ENCODE measurements at places on chromosomes 13 and 19. TPM values are rescaled to one million over a fixed set of nuclear protein-coding genes. Genes with fewer than 3 reads are reported as not detected.

DNA sequence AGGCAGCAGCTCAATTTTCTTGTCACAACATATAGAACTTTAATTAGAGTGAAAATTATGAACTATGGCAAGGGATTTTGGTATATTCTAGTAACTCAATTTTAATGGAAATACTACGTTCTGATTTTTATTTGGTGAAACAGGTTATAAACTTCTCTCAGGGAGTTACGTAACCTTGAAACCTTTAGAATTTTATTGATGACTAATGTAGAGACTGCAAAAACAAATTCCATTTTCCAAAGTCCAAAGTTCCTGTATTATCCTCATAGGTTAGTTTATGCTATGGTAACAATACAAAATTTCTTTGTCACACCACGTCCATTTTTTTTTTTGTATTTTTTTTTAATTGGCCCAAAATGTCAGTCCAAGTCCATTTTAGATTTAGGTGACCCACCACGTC lies 185.7 kb downstream of the KLF5 start:
- H3K27ac ChIP-seq: no peak overlapping the region
- no peaks in the 10 kb centered on the region for H3K27me3 ChIP-seq
- DNase-seq: no peak
- H3K36me3 ChIP-seq: no peaks in the 10 kb centered on the region

DNA sequence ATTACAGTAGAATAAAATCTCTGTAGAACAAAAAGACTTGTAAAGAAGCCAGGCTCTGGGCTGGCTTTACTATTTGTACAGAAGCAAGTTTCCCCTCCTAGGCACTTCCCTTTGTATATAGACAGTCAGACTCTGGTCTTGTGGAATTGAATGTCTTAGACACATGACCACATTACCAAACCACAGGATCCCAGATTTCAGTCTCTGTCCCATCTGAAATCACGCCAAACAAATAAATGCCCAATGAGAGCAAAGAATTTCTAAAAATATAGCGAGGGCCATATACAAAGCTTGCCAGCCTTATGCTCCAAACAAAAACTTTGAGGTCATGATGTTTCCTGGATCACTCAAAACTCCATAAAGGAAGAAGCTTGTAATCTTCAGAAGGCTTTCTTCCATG lies 23.9 kb downstream of the CCDC70 start:
- no peaks in the 10 kb centered on the region for H3K27me3 ChIP-seq
- H3K27ac ChIP-seq: no peak overlapping the region

ZSWIM9 gene
- total RNA-seq: 6.5 TPM

GRCh38 chr19:30378701-30379100 lies 6.5 kb downstream of the ZNF536 start:
- peaks cover 5% of the 10 kb centered on the region for H3K4me1 ChIP-seq
- no peak for DNase-seq
- H3K36me3 ChIP-seq: no peaks in the 10 kb centered on the region
- H3K27ac ChIP-seq: no peak overlapping the region

GRCh38 chr19:29889702-29890101 lies 52.3 kb upstream of the URI1 start:
- H3K27me3 ChIP-seq: no peaks in the 10 kb centered on the region
- no peak overlapping the region for H3K27ac ChIP-seq
- H3K4me1 ChIP-seq: no peaks in the 10 kb centered on the region

- no peaks in the 10 kb centered on the region for H3K27me3 ChIP-seq
- DNase-seq: no peak
- H3K27ac ChIP-seq: no peak overlapping the region
- peaks cover 27% of the 10 kb centered on the region for H3K4me1 ChIP-seq
- H3K4me3 ChIP-seq: no peak overlapping the region
Measured at GRCh38 chr19:45173816-45174215, 4.2 kb downstream of the TRAPPC6A start.

DNA sequence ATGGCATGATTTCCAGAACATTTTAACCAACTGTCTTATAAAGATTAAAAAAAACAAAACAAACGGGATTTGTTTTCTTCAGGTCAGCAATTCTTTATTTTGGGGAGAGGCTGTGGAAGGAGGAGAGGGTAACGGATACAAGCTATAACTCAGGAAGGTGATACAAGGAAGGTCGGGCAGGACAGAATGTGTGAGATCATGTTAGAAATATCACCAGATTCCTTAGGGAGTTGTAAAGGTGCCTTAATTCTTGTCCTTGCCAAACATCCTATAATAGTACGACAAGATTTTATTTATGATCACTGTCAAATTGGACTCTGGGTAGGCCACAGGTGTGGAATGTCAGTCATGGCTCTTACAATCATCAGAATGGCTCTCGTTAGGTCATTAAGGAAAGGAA lies 503.1 kb downstream of the DIAPH3 start:
- H3K4me1 ChIP-seq: no peaks in the 10 kb centered on the region
- no peak overlapping the region for H3K4me3 ChIP-seq
- no peak for DNase-seq
- no peaks in the 10 kb centered on the region for H3K36me3 ChIP-seq

FAM32A gene
- total RNA-seq: 34.4 TPM

FCAR gene
- 0.62 TPM for total RNA-seq

GRCh38 chr19:56124578-56124977 lies 3.5 kb upstream of the ZNF787 start:
- H3K27me3 ChIP-seq: no peaks in the 10 kb centered on the region
- no peak overlapping the region for H3K27ac ChIP-seq
- H3K36me3 ChIP-seq: no peaks in the 10 kb centered on the region
- no peak for DNase-seq
- H3K4me1 ChIP-seq: peaks cover 7% of the 10 kb centered on the region
- no peak overlapping the region for H3K4me3 ChIP-seq

CCDC169 gene
- 5.7 TPM for total RNA-seq

DNA sequence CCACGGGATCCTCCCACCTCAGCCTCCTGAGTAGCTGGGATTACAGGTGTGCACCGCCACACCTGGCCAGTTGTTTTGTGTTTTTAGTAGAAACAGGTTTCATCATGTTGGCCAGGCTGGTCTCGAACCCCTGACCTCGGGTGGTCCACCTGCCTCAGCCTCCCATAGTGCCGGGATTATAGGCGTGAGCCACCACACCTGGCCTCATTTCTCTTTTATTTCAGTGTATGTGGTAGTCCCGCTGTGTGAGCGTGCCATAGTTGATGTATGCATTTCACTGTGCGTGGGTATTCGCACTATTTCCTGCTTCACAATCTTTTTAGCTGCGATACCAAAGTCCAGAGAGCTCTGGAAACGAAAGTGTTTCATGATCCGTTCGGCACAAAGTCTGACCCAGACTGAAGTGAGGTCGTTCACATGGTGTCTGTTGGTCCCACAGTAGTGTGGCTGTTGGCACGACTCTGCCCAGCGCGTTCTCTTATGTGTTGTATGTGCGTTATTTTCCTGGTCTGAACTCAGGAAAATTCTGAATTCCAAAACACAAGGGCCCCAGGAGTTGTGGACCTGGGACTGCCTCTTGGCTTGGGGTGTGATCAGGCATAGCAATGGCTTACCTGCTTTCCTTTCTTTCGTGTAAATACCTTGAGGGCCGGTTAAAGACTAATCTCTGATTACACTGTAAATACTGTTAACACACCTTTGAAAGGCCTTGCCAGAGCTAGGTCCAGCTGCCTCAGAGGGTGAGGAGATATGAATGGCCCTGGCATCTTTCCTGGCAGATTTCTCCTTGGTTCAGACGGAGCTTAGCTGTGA lies 8.6 kb downstream of the EPN1 start:
- no peaks in the 10 kb centered on the region for H3K4me1 ChIP-seq
- no peaks in the 10 kb centered on the region for H3K27me3 ChIP-seq
- no peak overlapping the region for H3K27ac ChIP-seq
- no peak for DNase-seq

ZNF490 gene
- 5.0 TPM for total RNA-seq

DNA sequence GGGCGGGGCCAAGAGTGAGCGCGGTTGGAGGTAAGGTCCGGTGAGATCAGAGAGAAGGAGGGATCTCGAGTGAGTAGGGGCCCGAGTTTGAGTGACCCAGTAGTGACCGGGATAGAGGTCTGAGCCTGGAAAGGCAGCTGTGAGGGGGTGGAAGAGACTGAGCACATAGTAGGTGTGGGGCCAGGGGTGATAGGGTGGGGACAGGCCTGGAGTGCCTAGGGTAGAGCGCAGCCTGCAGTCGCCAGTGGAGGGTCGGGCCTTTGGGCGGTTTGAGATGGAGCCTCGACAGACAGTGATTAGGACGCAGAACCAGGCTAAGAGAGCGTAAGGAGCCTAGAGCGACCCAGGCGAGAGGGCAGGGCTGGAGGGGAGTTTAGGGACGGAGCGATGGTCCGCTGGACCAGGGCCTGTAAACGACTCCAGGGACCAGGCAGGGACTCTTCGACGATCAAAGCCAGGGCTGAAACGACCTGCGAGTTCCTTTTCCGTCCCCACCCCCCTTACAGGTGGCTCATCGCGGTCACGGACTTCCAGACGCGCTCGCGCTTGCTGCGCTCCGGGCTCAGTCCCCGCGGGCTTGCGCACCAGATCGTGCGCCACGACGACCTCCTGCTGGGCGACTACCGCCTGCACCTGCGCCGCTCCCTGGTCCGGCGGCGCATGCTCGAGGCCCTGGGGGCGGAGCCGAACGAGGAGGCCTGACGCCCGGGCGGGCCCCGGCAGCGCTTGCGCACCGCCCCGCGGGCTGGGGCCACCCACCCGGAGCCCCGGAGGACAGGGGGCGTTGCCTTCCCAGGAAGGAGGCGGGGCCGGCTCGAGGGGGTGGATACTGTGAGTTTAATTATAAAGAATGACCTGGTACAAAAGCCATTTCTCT lies 9.4 kb downstream of the C19orf81 start:
- H3K27me3 ChIP-seq: peaks cover 18% of the 10 kb centered on the region
- DNase-seq: peak; percentile 83
- H3K36me3 ChIP-seq: no peaks in the 10 kb centered on the region
- no peak overlapping the region for H3K27ac ChIP-seq
- peaks cover 19% of the 10 kb centered on the region for H3K4me1 ChIP-seq

DNA sequence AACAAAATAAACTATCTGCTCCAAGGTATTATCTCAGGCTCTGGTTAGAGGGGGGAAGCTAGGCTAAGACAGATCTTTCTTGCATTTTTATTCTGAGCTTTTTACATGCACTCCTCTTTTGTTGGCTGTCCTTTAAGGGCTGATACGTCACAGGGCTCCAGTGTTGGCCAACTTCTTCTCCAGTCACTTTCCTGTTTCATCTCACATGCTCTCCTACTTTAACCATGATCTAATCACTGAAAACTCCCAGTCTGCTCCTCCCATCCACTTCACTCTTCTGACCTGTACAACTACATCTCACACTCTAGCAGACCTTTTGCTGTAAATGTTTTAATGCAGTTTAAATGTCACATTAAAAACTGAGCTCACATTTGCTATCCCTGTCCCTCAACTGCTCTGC lies 510.0 kb upstream of the KLF12 start:
- no peak overlapping the region for H3K27ac ChIP-seq
- no peaks in the 10 kb centered on the region for H3K27me3 ChIP-seq
- H3K4me1 ChIP-seq: no peaks in the 10 kb centered on the region
- H3K4me3 ChIP-seq: no peak overlapping the region

COG6 gene
- 22.8 TPM for total RNA-seq

- no peak overlapping the region for H3K27ac ChIP-seq
- peaks cover 26% of the 10 kb centered on the region for H3K36me3 ChIP-seq
- peak overlapping the region; percentile 93 for H3K4me3 ChIP-seq
- DNase-seq: no peak
- H3K27me3 ChIP-seq: no peaks in the 10 kb centered on the region
Measured at GRCh38 chr19:12937093-12937926, 1.1 kb upstream of the CALR start.

- no peaks in the 10 kb centered on the region for H3K36me3 ChIP-seq
- no peak for DNase-seq
- H3K4me1 ChIP-seq: no peaks in the 10 kb centered on the region
- no peak overlapping the region for H3K4me3 ChIP-seq
- H3K27ac ChIP-seq: no peak overlapping the region
Measured at GRCh38 chr13:33752597-33752996, 65.4 kb upstream of the RFC3 start.

- no peak overlapping the region for H3K4me3 ChIP-seq
- no peak for DNase-seq
- H3K36me3 ChIP-seq: peaks cover 28% of the 10 kb centered on the region
- H3K27ac ChIP-seq: no peak overlapping the region
- no peaks in the 10 kb centered on the region for H3K27me3 ChIP-seq
- peaks cover 27% of the 10 kb centered on the region for H3K4me1 ChIP-seq
Measured at GRCh38 chr19:44865196-44865767, 19.2 kb downstream of the NECTIN2 start.

TEX101 gene
- not detected for total RNA-seq

DNA sequence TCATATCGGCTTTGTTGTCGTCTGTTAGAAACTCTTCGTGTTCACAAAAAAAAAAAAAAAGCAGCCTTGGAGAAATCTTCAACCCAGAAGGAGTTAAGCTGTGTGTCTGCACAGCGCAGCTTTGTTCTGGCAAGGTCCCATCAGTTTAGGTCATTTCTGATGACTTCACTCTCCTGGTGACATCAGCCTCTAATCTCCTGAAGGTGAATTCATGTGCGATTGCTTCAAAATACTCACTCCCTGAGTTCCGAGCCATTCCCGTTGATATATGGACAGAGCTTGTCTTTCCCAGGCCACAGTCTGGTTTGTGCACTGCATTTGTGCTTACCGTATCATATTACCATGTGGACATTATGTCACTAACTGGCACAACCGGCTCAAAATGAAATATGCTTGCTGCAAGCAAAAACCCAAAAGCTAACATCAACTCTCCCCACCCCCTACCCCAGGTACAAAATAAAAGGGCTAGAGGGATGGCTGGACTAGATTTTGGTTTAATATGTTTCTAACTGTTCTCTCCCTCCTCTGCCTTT lies 342.4 kb downstream of the KCNRG start:
- H3K4me1 ChIP-seq: peaks cover 41% of the 10 kb centered on the region
- no peaks in the 10 kb centered on the region for H3K27me3 ChIP-seq
- H3K27ac ChIP-seq: no peak overlapping the region

DNA sequence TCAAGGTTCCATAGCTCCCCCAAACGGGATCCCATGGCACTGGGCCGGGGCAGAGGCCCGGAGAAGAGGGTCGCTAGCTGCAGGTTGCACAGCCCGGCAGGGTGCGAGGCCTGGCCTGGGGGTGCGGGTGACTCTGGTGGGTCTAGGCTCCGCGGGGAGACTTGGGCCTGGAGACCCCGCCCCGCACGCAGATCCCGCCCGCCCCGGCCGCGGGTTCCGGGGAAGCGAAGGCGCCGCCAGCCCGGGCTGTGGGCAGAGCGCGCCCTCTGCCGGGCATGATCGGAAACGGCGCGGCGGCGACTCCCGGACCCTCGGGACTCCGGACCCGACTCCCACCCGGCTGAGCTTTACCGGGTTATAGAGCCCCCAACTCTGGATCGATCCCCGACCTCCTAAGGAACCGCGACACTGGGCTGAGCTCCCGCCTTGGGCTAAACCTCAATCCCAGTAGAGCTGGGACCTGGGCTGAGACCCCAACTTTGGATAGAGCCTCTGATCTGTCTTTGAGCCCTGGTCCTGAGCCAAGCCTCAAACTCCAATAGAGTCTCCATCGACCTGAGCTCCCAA lies 3.1 kb upstream of the TNFAIP8L1 start:
- no peaks in the 10 kb centered on the region for H3K27me3 ChIP-seq
- peak overlapping the region; percentile 50 for H3K4me3 ChIP-seq
- H3K27ac ChIP-seq: no peak overlapping the region
- DNase-seq: peak; percentile 61
- H3K4me1 ChIP-seq: peaks cover 15% of the 10 kb centered on the region
- no peaks in the 10 kb centered on the region for H3K36me3 ChIP-seq

TMEM38A gene
- total RNA-seq: 13.7 TPM

IRF3 gene
- total RNA-seq: 44.5 TPM

All from heart left ventricle (tissue), 16 donors.